ENCODE measurements at places on chromosomes 1 and 21. TPM values are rescaled to one million over a fixed set of nuclear protein-coding genes. Genes with fewer than 3 reads are reported as not detected.

The CHRNB2 gene
- 0.06 TPM for polyA plus RNA-seq

The RHEX gene
- 1.9 TPM for polyA plus RNA-seq

The PSRC1 gene
- 2.7 TPM for polyA plus RNA-seq

The CD52 gene
- 600 TPM for polyA plus RNA-seq

The NHLH1 gene
- 0.12 TPM for polyA plus RNA-seq

The HNRNPCL1 gene
- polyA plus RNA-seq = not detected

The CGN gene
- polyA plus RNA-seq = 23.4 TPM

The TCP10L gene
- 0.65 TPM for polyA plus RNA-seq

The TCHHL1 gene
- polyA plus RNA-seq = not detected

The KCNE1 gene
- 23.2 TPM for polyA plus RNA-seq

The DHRS3 gene
- polyA plus RNA-seq = 56.7 TPM

The MCL1 gene
- 307 TPM for polyA plus RNA-seq

The C4BPA gene
- polyA plus RNA-seq = 21.2 TPM

The UBL4B gene
- polyA plus RNA-seq = not detected

The LENEP gene
- polyA plus RNA-seq = 0.31 TPM

Measured in lung (tissue), 17 donors.